CD8-positive, alpha-beta memory T cell (primary cell): ENCODE measurements at places on chromosomes 7 and 10. TPM values are rescaled to one million over a fixed set of nuclear protein-coding genes. Genes with fewer than 3 reads are reported as not detected.

TMEM213 gene
- polyA plus RNA-seq: 0.05 TPM

DNA sequence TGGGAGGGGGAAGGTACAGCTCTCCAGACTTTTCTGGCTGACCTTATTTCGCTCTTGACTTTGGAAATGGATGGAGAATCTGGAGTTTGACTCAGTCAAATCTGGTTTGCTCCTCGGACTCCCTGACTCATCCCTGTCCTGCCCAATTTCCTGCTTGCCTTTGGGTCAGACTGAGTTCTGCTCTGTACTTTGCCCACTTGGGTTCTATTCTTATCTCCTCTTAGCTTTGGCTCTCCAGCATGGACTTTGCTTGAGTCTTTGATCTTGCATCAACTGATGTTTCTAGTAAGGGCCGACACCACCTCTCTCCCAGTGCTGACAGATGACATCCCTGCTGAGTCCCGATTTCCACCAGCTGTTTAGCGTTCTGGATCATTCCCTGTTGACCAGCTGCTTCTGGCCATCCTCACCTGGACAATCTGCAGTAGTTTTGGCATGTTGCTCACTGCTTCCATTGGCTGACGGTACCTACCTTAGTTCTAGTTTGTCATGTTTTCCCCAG is 335.3 kb downstream of the SUGCT start:
- no peak for DNase-seq

GRCh38 chr7:132250480-132251326 is 325.6 kb downstream of the PLXNA4 start:
- DNase-seq: no peak

- no peak for DNase-seq
Measured at GRCh38 chr10:119333146-119333792, 125.9 kb downstream of the GRK5 start.

- no peak for DNase-seq
Measured at GRCh38 chr10:91034494-91035159, 113.7 kb upstream of the ANKRD1 start.
